WTC11 (cell line): ENCODE measurements at places on chromosomes 1 and 21. TPM values are rescaled to one million over a fixed set of nuclear protein-coding genes. Genes with fewer than 3 reads are reported as not detected.
A peak's percentile ranks its signal among the peaks of the same experiment; 100 is the strongest.

The TNFSF4 gene
- total RNA-seq: 0.48 to 0.81 TPM (median 0.78 TPM) in 3 replicates

GRCh38 chr1:177977141-177977540, 7.3 kb upstream of the SEC16B start:
- 0 out of 2 replicates have a peak, but pooled peaks cover 3% of the 10 kb centered on the region for H3K36me3 ChIP-seq
- no peak overlapping the region for H3K4me3 ChIP-seq
- no peaks in the 10 kb centered on the region for H3K4me1 ChIP-seq
- no peak overlapping the region for H3K27ac ChIP-seq

GRCh38 chr1:27589841-27590426, 14.0 kb downstream of the AHDC1 start:
- H3K4me3 ChIP-seq: no peak overlapping the region
- H3K36me3 ChIP-seq: no peaks in the 10 kb centered on the region
- H3K27me3 ChIP-seq: no peaks in the 10 kb centered on the region
- no peak for DNase-seq

GRCh38 chr1:223720971-223721591, 8.7 kb downstream of the CAPN2 start:
- H3K36me3 ChIP-seq: peaks cover 10% of the 10 kb centered on the region; the same call in 1 of the 2 replicates
- no peak for DNase-seq
- peaks cover 94% of the 10 kb centered on the region for H3K27me3 ChIP-seq
- peaks cover 38% of the 10 kb centered on the region for H3K4me1 ChIP-seq
- no peak overlapping the region for H3K27ac ChIP-seq

- no peak overlapping the region for H3K27ac ChIP-seq
- H3K4me1 ChIP-seq: no peaks in the 10 kb centered on the region
- DNase-seq: no peak
- peaks cover 2% of the 10 kb centered on the region; the same call in 1 of the 2 replicates for H3K36me3 ChIP-seq
Measured at GRCh38 chr1:113891631-113892220, 4.3 kb upstream of the BCL2L15 start.

GRCh38 chr1:228851193-228851592, 115.9 kb downstream of the RHOU start:
- H3K4me3 ChIP-seq: no peak overlapping the region
- peaks cover 44% of the 10 kb centered on the region for H3K4me1 ChIP-seq
- no peak for DNase-seq
- peaks cover 15% of the 10 kb centered on the region for H3K36me3 ChIP-seq

DNA sequence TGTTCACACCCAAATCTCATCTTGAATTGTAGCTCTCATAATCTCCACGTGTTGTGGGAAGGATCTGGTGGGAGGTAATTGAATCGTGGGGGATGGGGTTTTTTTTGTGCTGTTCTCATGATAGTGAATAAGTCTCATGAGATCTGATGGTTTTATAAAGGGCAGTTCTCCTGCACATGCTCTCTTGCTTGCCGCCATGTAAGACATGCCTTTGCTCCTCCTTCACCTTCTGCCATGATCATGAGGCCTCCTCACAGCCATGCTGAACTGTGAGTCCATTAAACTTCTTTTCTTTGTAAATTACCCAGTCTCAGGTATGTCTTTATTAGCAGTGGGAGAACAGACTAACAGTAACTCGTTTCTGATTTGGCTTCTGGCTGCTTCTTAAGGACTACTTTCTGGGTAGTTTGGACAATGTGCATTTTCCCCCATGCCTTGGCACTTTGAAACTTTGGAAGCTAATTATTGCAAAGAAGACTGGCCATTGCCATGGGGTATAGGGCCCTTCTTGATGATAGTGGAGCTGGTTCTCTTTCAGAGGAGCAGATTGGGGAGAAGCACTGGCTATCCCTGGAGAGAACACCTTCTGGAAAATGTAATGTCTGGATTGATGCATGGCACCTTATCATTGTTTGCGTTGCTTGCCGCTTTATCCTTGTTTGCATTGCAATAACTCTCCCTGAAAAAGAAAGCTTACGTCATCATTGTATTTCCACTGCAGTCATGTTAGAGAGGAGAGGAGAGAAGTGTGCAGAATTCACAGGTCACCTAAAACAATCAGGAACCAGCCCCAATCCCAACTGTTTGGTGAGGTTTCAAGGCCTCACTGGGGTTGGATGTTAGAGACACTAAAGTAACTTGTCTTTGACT, 5.9 kb downstream of the CNIH3 start:
- peaks cover 15% of the 10 kb centered on the region for H3K36me3 ChIP-seq
- H3K27ac ChIP-seq: no peak overlapping the region
- no peak overlapping the region for H3K4me3 ChIP-seq
- H3K4me1 ChIP-seq: peaks cover 21% of the 10 kb centered on the region

GRCh38 chr1:22665752-22666151, 12.7 kb downstream of the C1QB start:
- H3K4me1 ChIP-seq: no peaks in the 10 kb centered on the region; the same call in 1 of the 2 replicates
- DNase-seq: peak; percentile 72
- H3K36me3 ChIP-seq: no peaks in the 10 kb centered on the region
- H3K27me3 ChIP-seq: no peaks in the 10 kb centered on the region
- no peak overlapping the region for H3K4me3 ChIP-seq
